GM23248 (cell line): ENCODE measurements at places on chromosomes 6 and 20.

GRCh38 chr6:143064271-143064670 is 3.6 kb downstream of the AIG1 start:
- no peak for DNase-seq

DNA sequence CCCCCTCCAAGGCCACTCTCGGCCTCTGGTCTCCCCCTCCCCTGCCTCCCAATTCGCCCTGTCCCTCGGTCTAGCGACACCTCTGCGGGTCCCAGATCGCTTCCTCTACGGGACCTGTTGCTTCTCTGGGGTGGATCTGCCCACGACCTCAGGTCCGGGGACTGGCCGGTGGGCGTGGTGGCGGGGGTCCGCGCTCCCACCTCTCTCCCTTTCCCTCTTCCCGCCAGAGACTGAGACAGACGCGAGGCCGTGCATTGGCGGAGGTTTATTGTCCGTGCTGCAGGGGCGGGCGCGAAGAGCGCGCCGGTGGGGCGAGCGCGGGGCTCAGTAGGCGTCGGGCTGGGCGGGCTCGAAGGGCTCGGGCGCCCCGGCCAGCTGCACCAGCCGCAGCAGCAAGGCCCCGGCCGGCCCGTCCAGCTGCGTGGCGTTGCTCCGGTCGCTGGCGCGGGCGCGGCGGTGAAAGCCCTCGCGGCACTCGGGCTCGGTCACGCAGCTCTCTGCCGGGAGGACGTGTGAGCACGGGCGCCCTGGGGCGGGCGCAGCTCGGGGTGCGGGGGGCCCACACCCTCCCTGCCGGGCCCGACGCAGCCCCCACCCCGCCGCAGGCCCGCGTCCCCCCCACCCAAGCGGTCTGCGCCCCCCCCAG is 2.1 kb downstream of the AVP start:
- DNase-seq, result peak; percentile 54

- DNase-seq, result no peak
Observed at GRCh38 chr20:39789411-39789810, 827.3 kb downstream of the DHX35 start.

- peak; percentile 33 for DNase-seq
Observed at GRCh38 chr20:63167026-63167917, 48.7 kb downstream of the YTHDF1 start.

DNA sequence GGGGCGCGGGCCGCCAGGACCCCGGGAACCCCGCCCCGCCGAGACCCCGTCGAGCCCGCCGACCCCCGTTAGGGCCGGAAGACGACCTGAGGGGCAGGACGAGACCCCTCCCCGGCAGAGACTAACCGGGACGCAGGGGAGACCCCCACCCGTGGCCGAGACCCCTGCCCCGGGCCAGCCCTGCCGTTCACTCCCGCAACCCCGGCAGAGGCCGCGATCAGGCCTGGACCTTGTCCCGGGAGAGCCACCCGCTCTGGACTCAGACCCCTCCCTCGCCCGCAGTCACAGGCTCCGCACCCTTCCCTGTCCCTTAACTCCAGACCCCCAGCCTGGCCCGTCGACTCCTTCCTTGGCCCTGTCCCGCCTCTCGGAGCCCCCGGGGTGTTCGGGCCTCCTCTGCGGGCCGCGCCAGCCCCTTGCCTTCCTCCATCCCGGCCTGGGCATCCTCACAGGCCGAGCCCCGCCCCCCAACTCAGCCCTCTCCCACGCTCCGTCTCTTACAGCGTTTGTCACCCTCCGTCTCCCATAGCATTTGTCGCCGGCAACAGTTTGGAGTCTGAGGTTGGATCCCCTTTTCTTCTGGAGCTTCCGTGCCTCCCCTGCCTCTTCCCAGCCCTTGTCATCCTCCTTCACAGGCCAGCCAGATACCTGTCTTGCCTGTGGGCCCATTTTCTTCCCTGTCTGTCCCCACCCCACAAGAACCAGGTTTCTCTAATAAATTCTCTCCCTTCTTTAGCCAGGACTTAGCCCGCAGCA is 569 bp downstream of the TCEA2 start:
- DNase-seq, result peak; percentile 72

DNA sequence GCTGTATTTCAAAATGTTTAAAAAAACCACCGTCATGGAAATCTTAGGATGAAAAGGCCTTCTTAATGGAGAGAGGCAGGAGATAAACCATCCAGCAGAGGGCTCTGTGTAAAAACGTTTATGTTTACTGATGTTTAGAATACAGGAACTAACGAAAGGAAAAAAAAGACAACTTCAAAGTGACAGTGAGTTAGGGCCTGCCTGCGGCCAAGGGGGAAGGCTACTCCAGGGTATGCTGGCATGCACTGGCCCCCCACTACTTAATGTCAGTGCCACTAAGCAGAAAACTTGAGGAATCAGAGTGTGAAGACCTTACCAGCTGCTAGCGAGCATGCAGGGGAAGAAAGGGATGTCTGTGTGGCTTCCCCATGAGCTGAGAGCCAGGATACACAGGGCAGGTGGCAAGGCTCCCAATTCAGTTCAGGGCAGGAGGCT is 47.7 kb downstream of the AKAP7 start:
- peak; percentile 64 for DNase-seq

GRCh38 chr6:84469144-84469543 is 241.7 kb upstream of the CEP162 start:
- DNase-seq, result no peak

- peak; percentile 64 for DNase-seq
Observed at GRCh38 chr6:106116125-106116832, 30.1 kb downstream of the PRDM1 start.

DNA sequence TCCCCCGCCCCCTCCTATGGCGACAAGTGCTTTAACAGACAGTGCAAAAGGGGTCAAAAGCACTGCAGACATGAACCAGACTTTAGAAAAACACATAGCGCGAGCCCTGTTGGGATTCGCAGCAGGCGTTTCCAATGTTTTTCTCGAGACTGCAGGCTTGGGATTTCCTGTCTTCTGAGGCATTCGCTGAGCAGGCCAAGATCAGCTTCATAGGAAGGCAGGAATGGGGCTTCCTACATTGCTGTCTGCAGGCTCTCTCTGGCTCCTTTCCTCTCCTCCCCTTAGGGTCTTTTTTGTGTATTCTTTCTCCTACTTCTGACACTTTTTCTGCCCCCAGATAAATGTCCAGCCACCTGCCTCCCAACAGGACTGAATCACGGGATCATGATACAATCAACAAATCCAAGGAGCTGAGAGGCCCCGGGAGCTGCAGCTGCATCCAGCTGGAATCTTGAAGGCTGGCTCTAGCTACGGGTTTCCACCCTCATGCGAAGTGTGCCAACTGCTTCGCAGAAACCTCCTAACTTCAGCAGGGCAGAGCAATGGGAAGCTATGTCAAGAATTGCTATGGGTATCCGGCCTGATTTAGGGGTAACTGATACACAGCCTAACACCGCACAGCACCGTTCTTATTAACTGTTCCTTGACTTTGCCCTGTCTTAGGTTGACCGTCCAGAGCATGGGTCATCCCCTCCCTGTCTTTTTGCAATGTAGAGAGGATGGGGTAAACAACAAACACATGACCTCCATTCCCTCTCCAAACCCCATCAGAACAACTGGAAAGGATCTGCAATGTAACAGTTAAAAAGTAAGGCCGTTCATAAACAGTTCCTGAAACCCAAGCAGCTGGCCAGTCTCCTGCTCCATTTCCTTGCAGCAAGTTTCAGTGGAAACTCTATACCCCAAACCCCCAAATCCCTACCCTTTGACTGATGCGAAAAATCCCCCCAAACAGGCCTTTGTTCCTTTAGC is 31.5 kb downstream of the SNX5 start:
- peak; percentile 80 for DNase-seq

DNA sequence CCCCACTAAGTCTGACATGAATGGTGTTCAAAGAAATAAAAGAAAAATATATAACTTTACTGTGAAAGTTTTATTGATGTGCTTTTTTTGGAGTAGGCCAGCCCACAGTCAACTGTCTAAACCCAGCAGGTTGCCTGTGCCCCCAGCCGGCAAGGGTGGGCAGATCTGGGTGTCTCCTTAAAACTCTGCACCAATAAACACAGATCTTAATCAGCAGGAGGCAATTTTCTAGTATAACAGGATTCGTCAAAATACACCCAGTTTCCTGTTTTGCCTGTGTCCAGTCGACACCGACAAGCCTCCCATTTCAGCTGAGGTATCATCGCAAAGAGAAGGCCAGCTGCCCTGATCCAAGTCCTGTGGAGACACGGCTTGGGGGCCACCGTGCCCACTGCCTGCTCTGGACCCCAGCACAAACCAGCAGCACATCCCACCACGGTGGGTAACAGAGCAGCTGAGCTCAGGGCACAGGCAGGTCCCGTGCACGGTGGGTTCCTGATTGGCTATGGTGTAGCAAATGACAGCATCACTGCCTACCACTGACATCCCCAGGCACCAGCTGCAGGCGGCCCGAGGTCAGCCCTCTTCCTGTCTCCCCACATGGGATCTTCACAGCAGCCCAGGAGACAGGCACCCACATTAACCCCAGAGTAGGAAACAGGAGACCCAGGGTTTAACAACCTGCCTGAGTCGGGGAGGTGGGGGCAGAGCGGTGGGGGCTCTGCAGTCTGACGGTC is 15.7 kb downstream of the BMP7 start:
- DNase-seq, result no peak

GRCh38 chr6:105193647-105194046 is 13.8 kb upstream of the POPDC3 start:
- peak; percentile 92 for DNase-seq

GRCh38 chr6:35566794-35567193 is 54.1 kb upstream of the TULP1 start:
- no peak for DNase-seq

- DNase-seq, result no peak
Observed at GRCh38 chr6:10690651-10691445, 3.6 kb downstream of the C6orf52 start.

GRCh38 chr6:157741948-157742556 is 81.0 kb upstream of the SNX9 start:
- no peak for DNase-seq

DNA sequence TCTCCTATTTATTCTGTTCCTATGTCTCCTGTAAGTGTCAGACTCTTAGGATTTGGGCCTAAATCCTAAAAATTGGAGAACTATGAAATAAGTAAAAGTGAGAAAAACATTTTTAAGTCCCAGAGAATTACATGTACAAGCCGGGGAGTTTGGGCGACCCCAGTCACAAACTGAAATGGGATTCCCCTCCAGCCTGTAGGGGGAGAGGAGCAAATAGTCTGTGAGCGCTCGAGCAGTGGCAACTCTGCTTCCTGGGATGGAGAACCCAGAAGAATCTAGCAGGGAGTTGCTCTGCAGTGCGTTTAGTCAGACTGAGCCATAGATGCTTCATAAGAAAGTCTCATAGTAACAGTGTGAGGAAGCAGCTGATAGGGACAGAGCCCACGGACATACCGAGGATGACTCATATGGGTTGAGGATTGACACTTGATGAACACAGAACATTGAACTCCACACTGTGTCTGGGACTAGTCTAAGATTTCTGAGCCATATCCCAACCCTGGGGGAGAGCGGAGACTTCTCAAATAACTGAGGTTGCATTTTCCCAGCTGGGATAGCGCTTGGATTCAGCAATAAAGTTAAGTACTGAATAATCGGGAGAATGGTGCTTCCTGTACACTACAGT is 437.2 kb downstream of the BCKDHB start:
- DNase-seq, result peak; percentile 60

DNA sequence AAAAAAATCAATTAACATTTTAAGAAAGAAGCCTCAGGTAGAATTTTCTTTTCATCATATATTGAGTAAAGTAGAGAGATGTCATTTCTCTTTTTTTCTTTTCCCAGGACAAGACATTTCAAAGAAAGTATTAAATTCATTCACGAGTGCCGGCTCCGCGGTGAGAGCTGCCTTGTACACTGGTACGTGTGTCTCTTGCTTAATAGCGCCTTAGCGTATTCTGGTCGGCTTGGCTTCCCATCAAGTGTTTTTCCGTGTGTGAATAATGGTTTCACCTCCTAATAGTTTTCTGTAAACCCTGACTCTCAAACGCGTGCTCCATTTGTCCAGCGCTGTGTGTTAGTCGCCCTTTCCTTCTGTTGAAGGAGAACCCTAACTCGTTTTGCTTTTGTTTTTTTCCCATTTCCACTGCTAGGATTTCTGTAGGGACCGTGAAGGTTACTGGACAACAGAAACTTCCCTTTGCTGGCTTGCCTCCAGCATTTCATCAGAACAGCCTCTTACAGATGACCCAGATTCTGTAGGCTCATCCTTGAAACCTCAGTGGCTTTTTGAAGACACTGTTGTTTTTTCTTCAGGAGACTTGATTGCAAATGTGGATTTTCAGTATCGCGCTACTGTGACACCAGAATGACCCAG is 45.7 kb upstream of the IRF4 start:
- peak; percentile 36 for DNase-seq

GRCh38 chr6:71766146-71766760 is 120.1 kb upstream of the RIMS1 start:
- peak; percentile 1 for DNase-seq

- peak; percentile 55 for DNase-seq
Observed at GRCh38 chr20:5150226-5151076, 23.6 kb downstream of the CDS2 start.

DNA sequence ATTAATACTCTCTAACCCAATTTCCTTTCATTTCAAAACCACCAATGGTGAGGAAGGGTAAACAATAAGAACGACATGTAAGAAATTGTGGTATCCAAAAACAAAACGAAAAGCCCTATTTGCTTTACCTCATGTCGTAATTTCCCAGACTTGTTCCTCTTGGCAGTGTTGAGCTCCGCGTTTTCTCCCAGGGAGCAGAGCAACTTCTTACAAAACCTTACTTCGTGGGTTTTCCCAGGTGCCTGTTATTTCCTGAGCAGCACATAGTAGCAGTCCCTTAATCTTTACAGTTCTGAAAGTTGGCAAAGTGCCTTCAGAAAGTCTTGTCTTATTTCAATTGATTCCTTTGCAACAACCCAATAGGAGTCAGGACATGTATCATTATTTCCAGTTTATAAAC is 207.9 kb upstream of the MARCKS start:
- DNase-seq, result no peak

DNA sequence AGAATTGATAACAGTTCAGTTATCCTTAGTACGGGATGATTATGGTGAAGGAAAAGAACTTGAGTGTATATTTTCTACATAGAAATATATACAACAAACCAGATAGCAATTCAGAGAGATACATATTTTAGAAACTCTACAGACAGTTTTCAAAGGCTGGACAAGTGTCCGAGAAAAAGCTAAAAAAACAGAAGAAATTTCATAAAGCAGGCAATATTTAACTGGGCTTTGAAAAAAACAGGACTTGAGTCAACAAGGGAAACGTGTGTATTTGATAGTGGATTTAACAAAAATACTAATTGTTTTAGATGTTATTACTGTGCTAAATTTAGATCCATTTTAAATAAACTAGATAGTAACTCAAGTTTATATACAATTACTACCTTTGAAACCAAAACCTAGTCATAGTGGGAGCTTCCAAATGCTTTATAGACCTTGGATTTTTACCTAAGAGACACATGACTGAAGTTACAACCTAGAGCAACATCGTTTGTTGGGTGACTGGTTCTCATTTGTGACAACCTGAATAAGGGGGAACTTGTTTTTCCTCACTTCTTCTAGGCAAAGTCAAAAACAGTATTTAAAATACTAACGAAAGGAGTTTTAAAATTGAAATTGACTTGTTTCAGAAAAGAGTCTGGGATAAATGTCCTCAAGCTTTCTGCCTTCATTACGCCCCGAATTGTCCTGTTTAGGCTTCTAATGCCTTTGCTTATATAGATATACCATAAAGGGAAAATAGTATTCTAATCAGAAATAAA is 116.7 kb upstream of the PRSS16 start:
- peak; percentile 12 for DNase-seq
